ENCODE measurements at places on chromosomes 1 and 21.
A peak's percentile ranks its signal among the peaks of the same experiment; 100 is the strongest.

GRCh38 chr1:93395195-93395594 is 49.5 kb downstream of the DR1 start:
- DNase-seq, result no peak

DNA sequence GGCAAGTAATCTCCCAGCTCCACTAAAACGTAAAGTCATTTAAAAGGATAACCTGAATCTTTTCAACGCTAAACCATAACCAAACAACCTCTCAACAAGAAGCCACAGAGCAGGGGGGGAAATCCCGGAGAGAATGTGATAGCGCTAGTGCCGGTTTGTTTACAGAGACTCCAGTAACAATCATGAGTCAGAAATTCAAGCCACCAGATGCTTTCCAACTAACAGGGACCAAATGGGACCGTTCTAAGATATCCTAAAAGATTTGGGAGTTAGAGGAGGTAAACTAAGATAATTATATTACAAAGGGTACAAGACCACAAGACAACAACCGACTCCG is 825 bp downstream of the DCAF8 start:
- DNase-seq, result peak; percentile 34

GRCh38 chr1:237972186-237972585 is 81.5 kb upstream of the ZP4 start:
- DNase-seq, result no peak

- DNase-seq, result no peak
These were observed 149.4 kb upstream of the COL6A1 start for GRCh38 chr21:45831991-45832740.

- no peak for DNase-seq
These were observed 48.4 kb downstream of the CCN1 start for GRCh38 chr1:85628791-85629531.

GRCh38 chr1:226466296-226466695 is 58.4 kb upstream of the PARP1 start:
- no peak for DNase-seq

DNA sequence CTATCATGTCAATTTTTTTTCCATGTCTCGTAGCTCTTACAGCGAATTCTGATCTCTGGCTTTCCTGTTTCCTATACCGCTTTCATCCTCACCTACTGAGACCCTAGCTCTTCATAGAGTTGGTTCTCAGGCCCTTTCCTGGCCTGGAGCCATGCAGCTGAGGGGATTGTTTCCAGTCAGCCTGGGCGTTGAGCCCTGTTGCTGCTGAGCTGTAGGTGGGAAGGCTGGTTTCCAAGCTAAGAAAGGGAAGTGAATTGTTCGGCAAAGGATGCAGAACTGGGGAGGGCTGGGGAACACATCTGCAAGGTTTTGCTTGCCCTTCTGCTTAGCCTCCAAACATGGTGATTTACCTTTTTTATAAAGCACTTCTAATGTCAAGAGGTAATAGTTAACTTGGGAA is 41.5 kb downstream of the SPATA46 start:
- no peak for DNase-seq

DNA sequence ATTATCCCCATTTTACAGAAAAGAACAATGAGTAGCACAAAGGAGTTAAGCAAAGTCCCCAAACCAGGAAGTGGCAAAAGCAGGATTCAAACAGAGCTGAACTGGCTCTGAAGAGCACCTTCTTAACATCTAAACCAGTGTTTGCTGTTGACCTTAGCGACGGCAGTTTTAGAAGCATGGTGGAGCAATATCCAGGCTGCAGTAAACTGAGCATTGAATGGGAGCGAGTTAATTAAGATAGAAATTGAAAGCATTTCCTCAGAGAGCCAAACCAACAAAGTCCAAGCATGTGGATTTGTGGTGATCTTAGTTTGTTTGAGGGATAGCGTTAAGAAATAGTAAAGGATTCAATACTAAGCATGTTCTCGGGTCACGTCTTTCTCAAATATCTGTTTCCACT is 13.4 kb upstream of the ZNF281 start:
- no peak for DNase-seq

DNA sequence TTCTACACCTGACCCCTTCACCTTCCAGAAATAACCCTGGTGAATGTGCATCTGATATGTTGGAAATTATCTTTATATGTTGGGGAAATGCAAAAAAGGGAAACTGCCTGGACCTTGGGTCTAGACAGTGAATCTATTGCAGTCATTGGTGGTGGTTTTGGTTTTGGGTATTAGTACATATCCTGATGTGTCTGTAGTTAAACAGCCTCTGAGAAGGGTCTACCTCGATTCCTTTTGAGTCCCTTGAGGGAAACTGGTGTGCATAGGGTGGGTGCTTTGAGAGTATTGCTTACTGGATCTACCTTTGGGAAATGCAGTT is 127.3 kb upstream of the KIAA0040 start:
- DNase-seq, result no peak

DNA sequence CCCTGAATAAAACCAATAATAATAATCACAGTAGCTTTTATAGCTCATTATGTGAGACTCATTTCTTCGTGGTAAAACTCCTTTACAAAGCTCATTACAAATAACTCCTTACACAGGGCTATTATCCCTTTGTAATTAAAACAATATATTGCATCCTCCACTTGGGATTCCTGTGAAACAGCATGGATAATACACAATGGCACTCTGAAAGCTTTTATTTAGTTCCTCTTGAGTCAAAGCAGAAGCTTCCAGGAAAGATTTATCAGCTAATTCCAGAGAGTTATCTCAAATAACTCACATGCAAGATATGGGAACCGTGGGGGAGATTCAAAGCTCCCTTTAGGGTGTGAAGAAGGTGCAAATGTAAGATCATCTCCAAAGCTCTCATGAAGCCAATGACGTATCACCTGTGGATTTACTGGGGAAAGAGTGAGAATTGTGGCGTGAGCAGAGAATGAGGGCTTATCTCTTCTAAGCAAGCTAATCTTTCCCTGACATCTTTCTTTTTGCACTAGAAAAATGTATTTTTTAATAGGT is 60.4 kb upstream of the GJA5 start:
- DNase-seq, result no peak

All from GM12892 (cell line).